Anterior cingulate cortex (tissue), 58 donors: ENCODE measurements at places on chromosomes 16 and 17.
A peak's percentile ranks its signal among the peaks of the same experiment; 100 is the strongest.

DNA sequence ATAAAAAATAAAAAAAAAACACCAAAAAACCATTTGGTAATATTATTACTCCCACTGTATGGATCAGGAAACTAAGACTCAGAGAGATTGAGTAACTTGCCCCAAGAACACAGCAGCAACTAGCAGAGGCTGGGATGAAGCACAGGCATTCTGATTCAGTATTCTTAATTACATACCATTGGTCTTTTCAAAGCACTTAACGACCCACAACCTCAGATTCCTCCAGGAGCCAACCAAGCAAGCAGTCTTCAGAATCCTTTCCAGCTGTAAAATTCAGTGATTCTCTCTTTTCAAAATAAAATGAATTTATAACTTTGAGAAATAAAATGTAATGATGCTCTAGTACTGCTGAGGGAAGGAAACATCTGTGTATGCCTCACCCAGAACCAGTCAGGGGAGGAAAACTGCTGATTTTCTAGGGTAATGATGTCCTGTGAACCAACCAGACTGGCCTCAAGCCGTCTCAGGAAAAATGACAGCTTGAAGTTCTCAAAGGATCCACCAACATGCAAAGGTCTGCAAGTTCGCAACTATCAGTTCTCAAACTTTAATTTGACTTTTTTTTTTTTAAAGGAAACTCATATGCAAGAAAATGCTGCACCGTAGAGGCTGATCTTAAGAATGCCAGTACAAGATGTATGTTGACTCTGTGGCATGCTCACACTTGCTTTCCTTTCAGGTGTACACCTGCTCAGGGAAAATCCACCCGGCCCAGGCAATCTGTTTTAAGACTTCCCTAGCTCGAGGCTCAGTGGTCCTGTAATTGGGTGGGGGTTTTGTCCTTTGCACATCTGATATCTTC is 9.0 kb downstream of the CUEDC1 start:
- no peak for DNase-seq

- DNase-seq: no peak
Observed at GRCh38 chr16:15856901-15857698, at the start of gene MYH11. Gene MYH11, minus strand, starts transcription at chr16:15857028. Its CDS starts 18,776 bp downstream, at chr16:15838252.

DNA sequence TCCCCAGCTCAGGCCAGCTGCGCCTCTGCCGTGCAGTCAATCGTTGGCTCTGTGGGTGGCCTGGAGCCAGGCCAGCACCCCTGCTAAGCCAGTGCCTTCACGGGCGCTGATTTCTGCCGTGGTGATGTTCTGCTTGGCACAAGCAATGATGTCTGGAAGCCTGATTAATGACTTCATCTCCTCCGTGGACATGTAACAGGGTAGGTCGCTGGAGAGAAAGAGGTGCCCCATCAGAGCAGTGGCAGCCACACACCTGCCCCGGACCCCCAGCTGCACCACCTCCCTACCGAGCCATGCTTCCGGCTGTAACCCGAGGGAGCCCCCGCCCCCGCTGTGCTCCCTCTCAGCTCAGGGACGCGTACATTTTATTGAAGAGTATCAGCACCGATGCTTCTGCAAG is 1.9 kb downstream of the ARL16 start:
- DNase-seq: no peak

DNA sequence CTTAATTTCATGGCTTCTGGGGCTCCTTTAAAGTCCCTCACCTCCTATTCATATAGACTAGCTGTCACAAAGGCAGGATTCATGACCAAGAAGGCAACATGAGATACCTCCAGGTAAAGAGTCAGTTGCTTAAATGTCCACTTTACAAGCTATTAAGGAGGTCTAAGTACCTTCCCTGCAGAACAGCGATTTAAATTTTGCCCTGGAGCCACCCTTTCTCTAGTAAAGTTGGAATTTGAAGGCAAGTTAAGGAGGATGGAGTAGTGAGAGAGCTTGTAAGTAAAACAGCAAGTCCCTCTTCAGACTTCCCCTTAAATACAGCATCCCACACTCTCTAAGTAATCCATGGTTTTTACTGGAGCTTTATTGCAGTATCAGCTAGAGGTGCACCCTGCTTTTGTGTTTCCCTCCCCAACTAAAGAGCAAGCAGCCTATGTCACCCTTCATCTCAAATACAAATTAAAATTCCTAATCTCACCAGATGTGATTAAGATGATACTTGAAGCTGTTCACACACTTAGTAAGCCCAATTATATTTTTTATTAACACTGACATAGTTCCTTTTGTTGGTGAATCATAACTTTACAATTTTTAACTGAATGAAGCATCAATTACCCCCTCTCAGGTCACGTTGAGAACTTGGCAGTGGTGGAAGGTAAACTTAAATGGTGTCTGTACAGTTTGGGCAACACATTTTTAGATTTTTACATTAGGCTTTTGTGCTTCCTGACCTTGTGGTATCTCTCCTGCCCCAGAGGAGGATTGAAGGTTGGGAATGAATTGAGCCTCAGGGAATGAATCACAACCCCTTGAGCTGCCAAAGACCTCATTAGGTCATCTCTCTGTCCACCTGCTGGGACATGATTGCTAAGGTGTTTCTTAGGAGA is 108.9 kb downstream of the TANGO6 start:
- DNase-seq: no peak

DNA sequence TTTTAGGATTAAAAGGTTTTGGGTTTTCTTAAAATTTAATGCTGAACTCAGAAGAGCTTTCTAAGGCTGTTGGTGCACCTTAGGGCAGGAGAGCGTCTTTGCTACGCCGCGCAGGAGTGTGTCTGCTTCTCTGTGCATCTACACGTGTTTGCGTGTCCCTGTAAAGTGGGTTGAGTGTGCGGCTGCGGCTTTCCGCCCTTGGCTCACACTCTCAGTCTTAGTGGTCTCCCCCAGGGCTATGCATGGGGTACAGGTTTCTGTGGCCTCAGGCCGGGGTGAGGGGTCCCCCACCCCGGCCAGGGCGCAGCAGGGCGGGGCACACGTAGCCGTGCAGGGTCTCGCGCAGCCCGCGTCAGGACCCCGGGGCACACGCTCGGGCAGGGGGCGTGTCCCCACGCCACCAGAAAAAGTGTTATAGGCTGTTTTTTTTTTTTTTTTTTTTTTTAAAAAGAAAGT is 727 bp upstream of the TENT4B start:
- DNase-seq: no peak

DNA sequence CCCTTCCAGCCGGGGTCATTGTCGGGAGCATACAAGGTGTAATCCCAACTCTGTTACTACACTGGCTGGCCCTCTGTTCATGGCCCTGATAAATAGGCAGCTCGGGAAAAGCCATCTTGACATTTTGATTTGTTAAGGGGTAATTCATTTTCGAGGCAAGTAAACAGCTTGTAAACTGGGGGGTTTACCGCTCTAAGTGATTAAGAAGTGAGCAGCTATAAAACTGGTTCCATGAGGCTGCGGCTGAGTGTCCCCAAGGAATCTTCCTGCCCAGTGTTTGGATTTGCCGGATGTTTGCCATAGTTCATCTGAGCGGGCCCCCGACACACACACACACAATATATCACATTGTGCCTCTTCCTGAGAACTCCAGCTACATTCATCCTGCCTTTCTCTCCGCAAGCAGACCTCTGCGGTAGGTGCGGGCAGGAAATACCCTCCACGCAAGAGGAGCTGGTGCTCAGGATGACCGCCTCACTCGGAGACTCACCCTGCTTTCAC is 92.2 kb downstream of the SOCS1 start:
- no peak for DNase-seq

DNA sequence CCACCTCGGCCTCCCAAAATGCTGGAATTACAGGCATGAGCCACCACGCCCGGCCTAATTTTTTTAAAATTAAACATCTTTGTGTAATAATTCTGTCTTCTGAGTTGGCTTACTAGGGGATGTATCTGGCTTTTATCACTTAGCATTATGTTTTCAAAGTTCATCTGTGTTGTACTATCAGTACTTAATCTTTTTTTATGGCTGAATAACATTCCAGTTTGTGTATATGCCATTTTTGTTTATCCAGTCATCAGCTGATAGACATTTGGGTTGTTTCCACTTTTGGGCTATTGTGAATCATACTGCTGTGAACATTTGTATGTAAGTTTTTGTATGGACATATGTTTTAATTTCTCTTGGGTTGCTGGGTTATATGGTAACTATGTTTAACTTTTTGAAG is 69.0 kb downstream of the CHD9 start:
- no peak for DNase-seq

DNA sequence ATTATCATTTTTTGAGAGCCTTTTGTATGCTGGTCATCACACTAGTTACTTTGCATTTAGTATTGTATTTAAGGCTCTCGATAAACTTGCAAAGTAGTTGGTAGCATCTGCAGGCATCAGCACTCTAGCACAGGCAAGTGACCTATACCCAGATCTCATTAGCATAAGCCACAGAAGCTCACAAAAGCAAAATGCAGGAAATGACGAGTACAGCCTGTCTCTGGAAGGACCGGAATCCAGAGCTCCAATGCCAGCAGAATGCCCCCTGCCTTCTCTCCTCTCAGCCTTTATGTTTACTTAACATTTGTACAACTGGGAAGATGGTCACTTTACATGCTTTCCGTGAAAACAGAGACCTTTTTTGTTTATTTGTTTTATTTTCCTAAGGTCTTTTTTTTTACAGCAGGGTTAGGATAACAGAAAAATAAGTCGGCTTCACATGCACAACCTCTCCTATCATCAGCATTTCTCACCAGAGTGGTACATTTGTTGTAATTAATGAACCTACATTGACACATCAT is 45.4 kb upstream of the MYOCD start:
- DNase-seq: no peak

DNA sequence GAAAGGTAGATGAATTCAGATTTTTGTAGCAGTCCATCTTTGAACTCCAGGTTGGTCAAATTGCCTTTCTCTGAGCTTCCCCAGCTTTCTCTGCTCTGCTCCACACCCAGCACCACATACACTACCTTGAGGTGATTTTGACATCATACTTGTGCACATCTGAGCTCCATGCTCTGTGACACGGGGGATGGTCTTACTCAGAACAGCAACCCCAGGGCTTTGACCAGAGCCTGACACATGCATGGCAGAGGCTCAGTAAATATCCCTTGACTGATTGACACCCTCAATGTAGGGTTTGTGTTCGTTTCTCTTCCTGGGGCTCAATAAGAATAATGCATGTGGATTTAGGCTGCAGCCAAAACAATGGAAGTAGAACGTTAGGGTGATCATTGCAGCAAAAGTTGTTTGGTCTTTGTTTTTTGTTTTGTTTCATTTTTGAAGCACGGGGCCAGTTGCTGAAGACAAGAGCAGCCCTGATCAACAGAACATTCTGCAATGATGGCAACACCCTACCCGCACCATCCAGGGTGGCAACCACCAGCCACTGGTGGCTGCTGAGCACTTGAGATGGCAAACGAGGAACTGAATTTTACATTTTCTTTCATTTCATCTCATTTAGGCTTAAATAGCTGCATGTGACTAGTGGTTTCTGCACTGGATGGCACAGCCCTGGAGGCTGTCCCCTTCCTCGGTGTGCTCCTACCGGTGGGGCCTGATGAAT is 224.8 kb upstream of the TNRC6C start:
- no peak for DNase-seq

DNA sequence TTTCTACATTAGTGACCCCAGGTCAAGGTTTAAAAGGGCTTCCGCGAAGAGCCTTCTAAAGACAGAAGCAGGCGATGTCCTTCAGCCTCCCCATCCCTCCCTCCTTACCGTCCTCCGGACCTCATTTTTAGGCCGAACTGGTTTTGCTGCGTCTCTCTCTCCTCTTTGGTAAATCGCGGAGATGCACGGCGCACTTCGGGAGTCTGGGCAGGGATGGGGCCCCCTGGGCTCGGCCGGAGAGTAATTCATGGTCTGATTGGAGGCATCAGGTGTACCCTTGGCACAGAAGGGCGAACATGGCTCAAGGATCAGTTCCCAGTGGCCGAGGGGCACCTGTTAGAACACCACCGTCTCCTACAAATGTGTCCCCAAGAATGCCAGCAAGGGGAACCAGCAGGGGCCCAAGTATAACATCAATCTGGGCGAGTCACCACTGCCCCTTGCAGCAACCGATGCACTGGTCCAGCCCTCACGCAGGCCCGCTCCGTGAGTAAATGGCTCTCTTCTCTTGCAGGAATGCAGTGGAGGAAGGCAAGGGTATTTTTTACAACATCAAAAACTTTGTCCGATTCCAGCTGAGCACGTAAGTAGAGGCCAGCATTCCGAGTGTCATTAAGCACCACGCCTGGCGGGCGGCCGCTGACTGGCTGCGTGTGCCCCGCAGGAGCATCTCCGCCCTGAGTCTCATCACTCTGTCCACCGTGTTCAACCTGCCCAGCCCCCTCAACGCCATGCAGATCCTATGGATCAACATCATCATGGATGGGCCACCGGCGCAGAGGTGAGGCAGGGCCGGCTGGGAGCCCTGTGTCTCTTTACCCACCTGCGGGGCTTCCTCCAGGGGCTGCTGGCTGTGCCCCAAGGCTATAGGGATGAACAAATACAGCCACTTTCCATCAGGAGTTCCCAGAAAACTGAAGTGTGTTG is 45.6 kb downstream of the MEAK7 start:
- no peak for DNase-seq

GRCh38 chr17:79045842-79046196 is 21.9 kb downstream of the C1QTNF1 start:
- peak; percentile 32 for DNase-seq

DNA sequence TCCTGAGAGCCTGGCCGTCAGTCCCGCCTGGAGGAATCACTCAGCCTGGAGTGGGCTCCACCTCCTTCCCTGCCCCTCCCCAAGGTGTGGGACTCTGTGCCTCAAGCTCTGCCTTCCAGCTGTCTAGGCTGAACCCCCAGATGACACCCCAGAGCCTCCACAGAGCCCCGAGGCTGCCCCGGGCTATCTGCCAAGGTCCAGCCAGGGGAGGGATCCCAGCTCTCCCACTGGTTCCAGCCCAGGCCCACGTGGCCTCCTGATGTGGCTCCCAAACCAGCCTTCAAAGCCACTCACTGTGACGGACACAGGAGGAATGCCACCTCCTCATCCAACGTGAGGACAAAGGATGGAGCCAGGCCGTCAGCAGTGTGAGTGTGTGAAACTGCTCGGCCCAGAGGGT is 45.6 kb upstream of the ENPP7 start:
- DNase-seq: no peak

DNA sequence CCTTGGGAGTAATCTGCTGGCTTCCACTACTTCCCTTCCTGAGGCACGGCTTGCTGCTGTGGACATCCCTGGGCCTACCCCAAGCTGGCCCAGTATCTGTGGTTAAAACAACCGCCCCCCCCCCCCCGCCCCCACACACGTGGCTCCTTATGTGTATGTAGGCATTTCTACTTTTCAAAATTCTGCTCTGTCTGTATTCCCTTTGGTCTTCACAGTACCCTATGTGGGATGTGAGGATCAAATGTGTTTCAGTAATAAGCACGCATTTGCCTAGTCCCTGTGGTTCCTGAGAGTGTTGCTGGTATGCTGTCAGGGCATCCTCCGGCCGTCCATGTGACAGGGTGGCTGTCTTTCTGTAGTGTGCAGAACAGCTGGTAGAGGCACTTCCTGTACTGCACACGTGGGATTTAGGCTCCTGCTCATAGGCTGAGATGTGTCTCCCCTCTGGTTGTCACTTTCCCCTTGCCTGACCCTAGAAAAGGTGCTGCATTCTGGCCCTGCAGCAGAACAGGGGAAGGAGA is 2.2 kb downstream of the NT5M start:
- no peak for DNase-seq

GRCh38 chr17:7466318-7466638 is 13.2 kb downstream of the ZBTB4 start:
- DNase-seq: no peak
